ENCODE measurements at places on chromosomes 3 and 15.

DNA sequence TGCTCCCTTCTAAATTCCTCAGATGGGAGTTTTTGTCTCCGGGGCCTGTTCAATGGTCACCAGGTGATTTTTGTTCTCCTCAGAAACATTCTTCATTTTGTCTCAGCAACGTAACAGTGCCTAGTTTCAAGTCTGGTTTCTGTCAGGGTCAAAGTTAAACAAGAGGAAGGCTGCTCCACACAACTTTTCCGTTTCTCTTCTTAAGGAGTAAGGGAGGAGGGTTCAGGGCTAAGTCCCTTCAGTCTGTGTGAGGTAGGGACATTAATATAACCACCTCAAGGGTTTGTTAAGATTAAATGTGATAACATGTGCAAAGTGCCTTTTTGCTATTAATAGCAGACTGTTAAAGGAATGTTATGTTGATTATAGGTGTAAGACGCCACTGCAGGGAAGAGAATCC is 41.8 kb downstream of the HOMER2 start:
- DNase-seq: no peak

- DNase-seq: no peak
Observed at GRCh38 chr3:97439373-97439772, 325.2 kb upstream of the ARL6 start.

- DNase-seq: no peak
Observed at GRCh38 chr3:188947401-188948280, 224.1 kb upstream of the TPRG1 start.

DNA sequence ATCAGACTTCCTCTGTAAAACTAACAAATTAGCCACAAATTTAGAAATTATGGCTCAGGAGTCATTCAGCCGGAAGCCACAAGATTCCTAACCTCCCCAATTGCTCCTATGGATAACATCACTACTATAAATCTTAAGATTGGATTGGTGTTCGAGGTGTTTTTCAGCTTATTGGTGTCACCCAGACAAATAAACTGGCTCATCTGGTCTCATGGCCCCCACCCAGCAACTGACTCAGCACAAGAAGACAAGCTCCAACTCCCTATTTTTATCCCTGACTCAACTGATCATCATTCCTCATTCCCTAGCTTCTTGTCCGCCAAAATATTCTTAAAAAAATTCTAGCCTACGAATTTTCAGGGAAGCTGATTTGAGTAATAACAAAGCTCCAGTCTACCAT is 135.1 kb upstream of the STRIT1 start:
- DNase-seq: no peak

DNA sequence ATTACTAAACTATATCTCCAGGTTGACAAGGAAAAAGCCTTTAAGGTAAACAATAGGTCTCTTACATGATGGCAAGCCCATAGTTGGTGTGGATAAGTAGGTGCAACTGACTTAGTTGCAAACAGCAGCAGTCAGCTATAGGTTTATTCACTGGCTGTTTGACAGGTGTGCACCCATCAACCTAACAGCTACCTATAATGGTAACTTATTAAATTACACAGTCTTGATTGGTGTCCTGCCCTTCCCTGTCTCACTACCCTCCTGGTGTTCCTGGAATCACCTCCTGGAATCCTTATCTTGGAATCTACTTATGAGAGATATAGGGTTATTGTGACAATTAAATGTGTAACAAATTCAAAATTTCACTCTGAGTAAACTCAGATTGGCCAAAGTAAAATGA is 467.8 kb upstream of the UBE2E2 start:
- DNase-seq: no peak

- no peak for DNase-seq
Observed at GRCh38 chr3:170717410-170718402, 131.8 kb upstream of the SLC7A14 start.

DNA sequence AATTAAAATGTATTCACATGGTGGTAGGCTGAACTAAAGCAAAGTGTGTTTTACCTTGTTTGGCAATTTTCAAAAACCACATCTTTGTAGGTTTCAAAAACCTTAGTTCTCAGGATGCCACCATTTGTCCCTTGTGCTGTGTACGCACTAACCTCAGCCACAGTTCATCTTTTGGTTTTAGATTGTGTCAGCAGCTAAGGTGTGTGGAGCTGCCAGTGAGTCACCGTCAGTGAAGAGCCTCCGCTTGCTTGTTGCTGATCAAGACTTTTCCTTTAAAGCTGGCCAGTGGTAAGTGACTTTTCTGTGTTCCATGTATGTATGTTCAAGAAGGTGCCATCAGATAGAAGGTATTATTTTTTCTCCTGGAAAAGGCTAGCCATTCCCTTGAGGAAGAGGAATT is 21.1 kb downstream of the OXNAD1 start:
- DNase-seq: peak; percentile 62

- no peak for DNase-seq
Observed at GRCh38 chr15:89487791-89488190, 8.6 kb downstream of the RHCG start.

GRCh38 chr3:129654131-129654530 is 47.7 kb upstream of the PLXND1 start:
- DNase-seq: no peak

DNA sequence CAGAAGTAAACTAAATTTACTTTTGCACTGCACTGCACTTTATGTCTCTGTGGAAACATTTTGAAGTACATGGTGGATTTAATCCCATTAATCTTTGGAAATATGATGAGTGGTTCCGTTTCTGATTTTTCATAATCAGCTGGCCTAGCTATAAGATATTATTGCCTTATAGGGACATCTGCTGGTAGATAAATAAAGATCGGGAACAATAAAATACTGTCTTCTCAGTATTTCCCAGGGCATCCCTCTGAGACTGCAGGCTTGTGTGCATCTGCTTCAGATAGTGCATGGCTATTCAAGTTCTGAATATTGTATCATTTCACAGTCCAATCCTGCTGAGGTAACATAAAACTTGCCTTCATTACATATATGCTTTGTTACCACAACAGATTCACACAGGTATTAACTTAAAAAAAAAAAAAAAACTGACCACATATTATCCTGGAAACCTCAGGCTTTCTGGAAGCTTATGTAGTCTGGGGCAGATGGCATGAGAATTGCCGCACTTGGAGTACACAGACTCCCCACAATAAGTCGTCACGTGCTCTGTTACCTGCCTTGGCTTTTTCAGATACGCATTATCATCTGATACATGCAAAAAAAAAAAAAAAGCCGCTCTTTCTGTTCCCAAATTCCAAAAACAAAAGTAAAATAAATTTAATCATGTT is 330.8 kb upstream of the AGTR1 start:
- DNase-seq: no peak

GRCh38 chr15:94287794-94288246 is 56.5 kb downstream of the MCTP2 start:
- DNase-seq: no peak

DNA sequence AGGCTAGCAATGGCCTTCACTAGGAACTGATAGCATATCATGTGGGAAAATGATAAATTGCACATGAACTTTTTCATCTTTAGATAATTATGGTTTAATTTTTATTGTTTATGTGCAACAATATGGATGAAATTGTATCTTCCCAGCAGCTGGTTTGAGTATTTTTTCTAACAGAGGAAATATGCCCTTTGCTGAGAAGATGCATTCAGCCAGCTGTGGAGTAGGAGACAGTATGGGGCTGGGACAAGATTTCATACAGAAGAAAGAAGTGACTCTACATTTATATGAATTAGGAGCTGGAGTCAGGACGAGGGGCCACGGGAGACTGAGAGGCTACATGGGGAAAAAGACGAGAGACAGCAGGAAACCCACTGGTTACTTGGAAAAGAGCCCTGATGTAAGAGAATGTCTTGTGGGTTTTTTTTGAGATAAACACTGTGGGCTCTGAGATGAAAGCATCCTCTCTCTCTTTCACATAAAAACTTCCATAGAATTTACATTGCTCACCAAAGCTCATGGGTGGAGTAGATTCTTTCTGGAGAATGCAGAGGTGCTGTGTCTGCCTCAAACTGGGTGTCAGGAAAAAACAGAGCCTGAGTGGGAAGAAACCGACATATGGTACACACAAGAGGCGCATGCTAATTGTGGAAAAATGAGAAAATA is 115.2 kb upstream of the PDZRN3 start:
- no peak for DNase-seq

- DNase-seq: no peak
Observed at GRCh38 chr15:25568751-25569150, 129.9 kb upstream of the UBE3A start.

GRCh38 chr3:1527786-1528185 is 435.0 kb downstream of the CNTN6 start:
- DNase-seq: no peak

GRCh38 chr3:102125994-102126368 is 276.7 kb downstream of the NFKBIZ start:
- no peak for DNase-seq

- no peak for DNase-seq
Observed at GRCh38 chr15:57356636-57357035, 19.7 kb upstream of the CGNL1 start.

- no peak for DNase-seq
Observed at GRCh38 chr15:96323319-96324145, 7.0 kb upstream of the NR2F2 start.

DNA sequence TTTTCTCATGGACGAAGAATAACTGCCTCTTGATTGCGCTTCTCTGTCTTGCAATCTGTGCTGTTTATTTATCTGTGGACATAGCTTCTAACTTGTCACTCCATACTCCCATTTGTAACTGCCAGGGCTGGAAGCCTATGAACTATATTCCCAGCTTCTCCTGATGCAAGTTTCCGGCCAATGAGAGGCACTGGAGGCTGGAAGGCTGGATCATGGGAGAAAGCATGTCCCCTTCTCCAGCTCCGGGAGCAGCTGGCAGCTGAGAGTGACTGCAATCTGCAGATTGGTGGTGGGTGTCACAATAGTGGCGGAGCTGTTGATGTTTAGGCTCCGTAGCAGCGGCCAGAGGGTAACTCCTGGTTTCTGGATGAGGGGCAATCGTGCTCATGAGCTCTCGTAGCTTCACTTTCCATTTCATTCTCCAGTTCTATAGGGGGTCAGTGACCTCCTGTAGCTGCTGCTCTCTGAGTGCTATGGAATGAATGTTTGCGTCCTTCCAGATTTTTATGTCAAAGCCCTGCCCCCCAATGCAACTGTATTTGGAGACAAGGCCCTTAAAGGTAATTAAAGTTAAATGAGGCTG is 35.7 kb upstream of the PCSK6 start:
- no peak for DNase-seq

DNA sequence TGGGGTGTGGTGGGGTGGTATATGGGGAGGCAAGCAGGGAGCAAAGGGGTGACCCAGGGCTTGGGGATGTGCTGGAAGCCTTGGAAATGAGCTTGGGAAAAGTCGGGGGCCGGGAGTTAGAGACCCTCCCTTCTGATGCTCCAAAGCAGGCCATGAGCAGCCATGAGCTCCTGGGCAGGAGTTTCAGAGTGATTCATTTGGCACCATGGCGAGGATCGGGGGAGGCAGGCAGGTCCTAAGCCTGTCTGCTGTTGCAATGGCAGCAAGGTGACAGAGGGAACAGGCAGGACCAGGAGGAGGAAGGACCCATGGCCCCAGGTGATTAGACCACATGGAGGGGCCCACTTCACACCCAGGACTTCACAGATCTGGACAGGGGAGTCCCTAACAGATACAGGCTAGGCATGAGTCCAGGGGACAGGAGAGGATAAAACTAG is 21.3 kb downstream of the RGMA start:
- DNase-seq: no peak

DNA sequence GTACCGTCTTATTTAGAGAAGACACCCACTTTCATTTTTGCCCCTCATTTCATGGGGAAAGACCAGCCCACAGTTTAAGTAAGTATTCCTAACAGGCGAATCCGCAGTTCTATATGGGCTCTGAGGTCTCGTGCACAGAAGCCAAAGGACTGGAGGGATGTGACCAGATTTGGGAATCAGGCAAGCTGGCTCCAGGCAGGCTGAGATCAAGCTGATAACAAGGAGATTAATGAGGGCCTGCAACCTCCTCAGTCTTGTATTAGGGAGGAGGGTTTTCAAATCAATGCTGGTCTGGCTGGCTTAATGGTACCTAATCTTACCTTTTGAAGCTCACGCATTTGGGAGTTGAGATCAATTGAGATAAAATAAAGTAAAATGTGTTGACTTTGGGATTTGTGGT is 15.3 kb downstream of the ST8SIA2 start:
- DNase-seq: no peak

DNA sequence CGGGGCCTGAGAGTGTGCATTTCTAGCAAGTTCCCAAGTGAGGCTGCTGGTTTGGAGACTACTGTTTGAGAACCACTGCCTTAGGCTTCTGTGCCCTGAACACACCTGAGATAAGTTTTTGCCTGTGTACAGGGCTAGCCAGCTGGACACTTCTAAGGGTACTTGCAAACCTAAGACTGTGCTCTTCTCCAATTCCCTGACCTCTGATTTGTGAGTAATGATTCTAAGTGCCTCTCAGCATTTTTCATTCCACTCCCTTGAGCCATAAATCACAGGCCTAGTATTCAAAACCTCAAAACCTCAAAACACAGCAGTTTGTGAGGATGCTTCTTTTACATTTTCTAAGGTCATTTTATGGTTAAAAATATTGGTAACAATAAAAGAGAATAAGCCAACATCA is 148.4 kb downstream of the CHST2 start:
- DNase-seq: no peak

DNA sequence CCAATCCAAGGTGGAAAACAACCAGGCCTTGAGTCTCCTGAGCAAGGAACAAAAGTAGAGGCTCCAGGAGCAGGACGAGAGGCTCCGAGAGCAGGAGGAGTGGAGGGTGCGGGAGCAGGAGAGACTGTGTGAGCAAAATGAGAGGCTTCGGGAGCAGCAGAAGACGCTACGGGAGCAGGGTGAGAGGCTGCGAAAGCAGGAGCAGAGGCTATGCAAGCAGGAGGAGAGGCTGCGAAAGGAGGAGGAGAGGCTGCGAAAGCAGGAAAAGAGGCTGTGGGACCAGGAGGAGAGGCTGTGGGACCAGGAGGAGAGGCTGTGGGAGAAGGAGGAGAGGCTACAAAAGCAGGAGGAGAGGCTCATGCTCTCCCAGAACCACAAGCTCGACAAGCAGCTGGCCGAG is 60.3 kb upstream of the UBE2Q2 start:
- DNase-seq: no peak

- DNase-seq: no peak
Observed at GRCh38 chr15:75217012-75217411, 15.3 kb downstream of the C15orf39 start.

DNA sequence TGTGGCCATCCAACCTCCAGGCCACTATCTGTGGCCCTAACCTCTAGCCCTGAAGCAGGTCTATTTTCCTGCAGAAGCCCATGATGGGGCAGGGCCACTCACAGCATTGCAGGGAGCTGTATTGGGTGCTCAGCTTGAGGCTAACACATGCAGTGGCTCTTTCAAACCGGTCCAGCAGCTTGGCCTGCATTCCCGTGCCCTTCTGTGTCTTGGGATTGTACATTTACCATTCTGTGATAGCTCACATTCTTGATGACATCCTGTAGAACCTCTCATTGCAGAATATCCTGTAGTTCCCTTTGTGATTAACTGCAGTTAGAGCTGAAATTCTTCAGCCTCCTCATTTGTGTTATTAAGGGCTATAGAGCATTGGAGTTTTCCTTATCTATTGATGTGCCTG is 60.8 kb upstream of the ANKRD34C start:
- DNase-seq: no peak

GRCh38 chr3:196321162-196321561 is 3.1 kb upstream of the DYNLT2B start:
- no peak for DNase-seq

Measured in T follicular helper cell (primary cell).